Right renal pelvis (tissue), 4 donors: ENCODE measurements at places on chromosomes 2 and 18. TPM values are rescaled to one million over a fixed set of nuclear protein-coding genes. Genes with fewer than 3 reads are reported as not detected.

DNA sequence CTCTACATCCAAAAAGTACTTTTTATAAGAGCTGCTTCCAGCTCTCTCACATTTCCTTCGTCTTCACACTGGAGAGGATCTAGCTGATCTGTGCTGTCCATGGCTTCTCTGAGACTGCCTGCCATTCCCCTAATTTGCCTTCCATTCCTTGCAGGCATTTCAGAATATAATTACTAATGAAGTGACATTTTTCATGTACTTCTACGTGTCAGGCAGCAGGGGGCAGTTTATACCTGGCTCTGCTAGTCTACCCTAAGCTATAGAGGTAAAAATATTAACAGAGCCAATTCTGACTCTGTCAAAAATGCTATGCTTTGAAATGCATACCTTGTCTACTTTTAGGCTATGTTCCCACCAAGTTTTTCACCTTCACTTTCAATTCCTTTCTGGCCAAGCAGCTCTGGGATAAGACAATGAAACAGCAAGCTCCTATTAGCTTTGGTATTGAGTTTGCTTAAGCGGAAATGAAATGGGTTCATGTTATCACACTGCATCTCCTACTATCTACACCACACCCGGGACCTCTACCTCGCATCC lies 81.9 kb downstream of the MEP1B start:
- no peak for DNase-seq

The RHOB gene
- polyA plus RNA-seq = 84.1 TPM

The G6PC2 gene
- not detected for polyA plus RNA-seq

The KHK gene
- polyA plus RNA-seq = 45.6 TPM

The DHRS9 gene
- 0.55 TPM for polyA plus RNA-seq
